ENCODE measurements at places on chromosomes 7 and 10. TPM values are rescaled to one million over a fixed set of nuclear protein-coding genes. Genes with fewer than 3 reads are reported as not detected.
A peak's percentile ranks its signal among the peaks of the same experiment; 100 is the strongest.

GRCh38 chr7:3201937-3202710 lies 98.9 kb upstream of the SDK1 start:
- DNase-seq, result no peak

- DNase-seq, result no peak
Measured at GRCh38 chr7:69211739-69212138, 386.5 kb upstream of the AUTS2 start.

DNA sequence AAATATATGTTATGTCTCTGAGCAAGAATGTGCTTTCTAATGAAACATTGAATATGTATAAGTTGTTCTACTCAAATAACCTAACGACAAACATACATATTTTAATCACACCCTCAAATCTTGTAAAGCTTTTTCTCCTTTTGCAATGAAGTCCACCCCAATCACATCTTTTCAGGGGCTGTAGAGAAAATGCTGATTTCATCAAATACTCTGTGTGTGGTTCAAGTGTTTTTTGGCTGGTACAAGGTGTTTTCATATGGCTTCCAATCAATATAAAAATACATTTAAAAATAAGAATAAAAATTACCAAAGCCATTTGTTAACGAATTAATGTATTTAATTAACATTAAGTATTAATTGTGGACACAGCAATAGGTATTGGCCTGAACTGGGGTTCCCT lies 57.2 kb upstream of the TMEM196 start:
- no peak for DNase-seq

- DNase-seq, result peak; percentile 19
Measured at GRCh38 chr7:74544706-74545469, 91.2 kb downstream of the GTF2IRD1 start.

DNA sequence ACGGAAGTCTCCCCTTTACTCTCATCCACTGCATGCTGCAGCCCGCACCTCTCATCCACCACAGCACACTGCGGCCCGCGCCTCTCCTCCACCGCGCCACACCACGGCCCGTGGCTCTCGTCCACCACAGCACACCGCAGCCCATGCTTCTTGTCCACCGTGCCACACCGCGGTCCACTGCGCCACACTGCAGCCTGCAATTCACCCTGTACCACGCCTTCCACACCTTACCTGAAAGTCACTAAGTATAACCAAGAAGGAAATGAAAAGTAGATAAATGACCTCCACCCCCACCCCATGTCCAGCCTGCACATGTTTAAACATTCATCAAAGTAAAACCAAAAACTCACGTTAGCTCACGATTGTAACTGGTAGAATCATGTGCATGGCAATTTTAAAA lies 176.1 kb downstream of the DIP2C start:
- DNase-seq, result no peak

DNA sequence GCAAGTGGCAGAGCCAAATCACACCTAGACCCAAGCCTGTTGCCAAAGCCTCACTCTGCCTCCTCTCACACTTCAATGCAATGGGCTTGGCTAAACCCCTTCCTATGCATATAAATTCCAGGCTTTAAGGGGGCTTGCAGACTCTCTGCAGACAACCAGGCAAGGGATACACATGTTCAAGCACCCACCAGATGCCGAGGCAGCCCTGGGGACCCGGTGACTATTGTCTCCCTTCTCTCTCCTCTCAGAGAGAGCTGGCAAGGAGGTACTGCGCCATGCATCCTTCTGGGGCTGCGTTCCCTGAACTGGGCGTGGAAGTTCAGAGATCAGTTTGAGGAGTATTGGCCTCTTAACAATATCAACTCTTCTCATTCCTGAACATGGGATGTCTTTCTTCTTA lies 131.2 kb downstream of the ARHGAP22 start:
- no peak for DNase-seq

- no peak for DNase-seq
Measured at GRCh38 chr10:122514045-122514840, 46.3 kb upstream of the DMBT1 start.

DNA sequence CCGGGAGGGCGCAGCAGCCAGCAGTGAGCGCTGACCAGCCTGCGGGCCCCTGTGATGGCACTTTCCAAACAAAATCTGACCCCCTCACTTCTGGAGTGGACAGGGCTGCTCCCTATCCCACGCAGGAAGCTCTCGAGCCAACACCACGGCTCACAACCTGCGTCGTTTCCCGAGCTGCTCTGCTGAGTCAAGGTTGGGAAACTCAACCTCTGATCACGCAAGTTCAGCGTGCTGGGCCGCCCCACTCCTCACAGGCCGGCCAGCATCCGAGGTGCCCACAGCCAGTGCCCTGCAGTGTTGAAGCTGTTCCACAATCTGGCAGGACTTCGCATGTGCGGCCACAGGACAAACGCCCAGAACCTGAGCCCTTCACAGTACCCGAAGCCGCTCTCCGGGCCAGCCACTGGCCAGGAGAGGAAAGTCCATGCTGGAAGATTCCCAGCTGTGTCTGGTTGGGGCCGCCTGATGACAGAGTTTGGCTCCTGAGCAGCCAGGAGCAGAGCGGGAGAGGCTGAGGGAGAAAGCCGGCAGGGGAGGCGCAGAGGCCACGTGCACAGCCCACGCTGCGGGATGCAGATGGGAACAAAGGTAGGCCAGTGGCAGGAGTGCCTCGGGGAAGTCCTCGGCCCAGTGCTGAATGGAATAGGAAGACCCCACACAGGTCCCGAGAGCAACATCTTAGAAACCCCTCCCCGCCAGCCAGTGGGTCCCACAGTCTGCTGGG lies 263.3 kb upstream of the TCERG1L start:
- no peak for DNase-seq

GRCh38 chr7:139431459-139431858 lies 52.0 kb downstream of the KLRG2 start:
- no peak for DNase-seq

DNA sequence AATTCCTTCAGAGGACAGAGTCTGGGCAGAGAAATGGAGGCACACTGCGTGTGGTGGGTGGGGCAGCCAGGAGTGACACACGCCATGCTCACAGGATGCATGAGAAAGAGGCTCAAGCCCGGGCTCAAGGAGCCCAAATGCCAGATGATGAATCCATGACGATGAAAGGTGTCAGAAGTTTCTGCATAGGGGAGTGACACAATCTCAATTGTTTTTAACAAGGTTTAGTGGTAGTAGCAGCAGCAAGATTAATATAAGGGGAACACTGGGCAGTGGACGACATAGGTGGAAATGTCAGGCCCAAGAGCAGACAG lies 126.1 kb downstream of the TNS3 start:
- DNase-seq, result no peak

The ALOX5 gene
- 0.62 TPM for total RNA-seq

The CCDC186 gene
- 8.3 TPM for total RNA-seq

The MSMB gene
- total RNA-seq, result not detected

The EFCAB10 gene
- not detected for total RNA-seq

The PKD2L1 gene
- not detected for total RNA-seq
